ENCODE measurements at places on chromosomes 2 and 18.

DNA sequence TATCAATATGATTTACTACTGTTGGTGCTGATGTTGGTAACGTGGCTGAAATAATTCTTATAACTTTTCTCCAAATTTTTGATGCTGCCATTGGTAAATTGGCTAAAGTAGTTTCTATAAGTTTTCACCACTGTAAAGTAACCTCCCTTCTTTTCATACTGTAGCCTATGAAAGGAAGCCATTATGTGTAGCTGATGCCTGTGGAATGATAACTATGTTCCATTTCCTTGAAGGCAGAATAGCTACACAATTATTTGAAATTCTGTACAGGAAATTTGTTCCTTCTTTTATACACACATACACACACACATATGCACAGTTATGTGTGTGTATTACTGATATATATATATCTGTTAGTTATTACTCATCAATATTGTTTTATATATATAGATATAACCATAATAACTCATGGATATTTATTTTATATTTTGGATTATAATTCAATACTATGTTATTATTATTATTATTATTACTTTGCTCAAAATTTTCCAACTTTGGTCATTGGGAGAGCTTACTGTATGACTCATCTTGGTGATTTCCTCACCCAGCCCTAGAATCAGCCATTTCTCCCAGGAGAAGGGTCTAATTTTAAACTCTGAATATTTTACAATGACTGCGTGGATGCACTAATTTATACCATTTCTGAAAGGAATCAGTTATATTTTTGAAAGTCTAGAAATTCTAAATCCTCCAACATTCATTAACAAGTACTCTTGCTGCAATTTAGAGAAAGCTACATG lies 1677.7 kb downstream of the SUCLG1 start:
- no peak for DNase-seq

DNA sequence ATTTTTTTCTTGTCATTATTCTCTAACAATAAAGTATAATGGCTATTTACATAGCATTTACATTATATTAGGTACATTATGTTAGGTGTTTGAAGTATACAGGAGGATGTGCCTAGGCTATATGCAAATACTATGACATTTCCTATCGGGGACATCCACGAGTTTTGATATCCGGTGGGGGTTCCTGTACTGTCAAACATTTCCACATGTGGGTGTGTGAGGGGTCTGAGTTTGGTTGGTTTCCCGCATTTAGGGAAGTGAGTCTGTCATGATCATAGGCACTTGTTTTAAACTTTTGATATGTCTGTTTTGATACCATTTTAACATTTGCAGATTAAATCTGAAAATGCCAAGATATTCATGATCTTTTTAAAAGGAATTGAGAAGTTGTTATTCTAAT lies 76.0 kb downstream of the CEP192 start:
- no peak for DNase-seq

- no peak for DNase-seq
Observed at GRCh38 chr2:15311201-15311907, 249.8 kb downstream of the NBAS start.

DNA sequence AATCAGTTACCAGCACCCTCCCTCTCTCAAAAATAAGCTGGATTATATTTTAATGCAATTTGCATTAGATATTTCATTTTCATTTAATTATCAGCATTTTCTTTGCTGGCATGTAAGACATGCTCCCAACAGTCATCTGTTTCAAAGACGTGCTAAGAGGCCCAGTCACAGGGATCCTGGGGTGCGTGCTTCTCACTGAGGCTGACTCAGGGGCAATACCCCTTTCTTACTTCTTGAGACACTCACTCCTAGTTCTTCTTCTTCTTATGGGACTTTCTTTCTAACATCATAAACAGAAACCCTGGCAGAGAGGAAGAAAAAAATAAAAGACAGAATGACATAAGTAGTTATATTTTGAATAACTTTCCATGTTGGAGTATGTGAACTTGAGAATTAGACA lies 372.1 kb upstream of the MEX3C start:
- DNase-seq: no peak

DNA sequence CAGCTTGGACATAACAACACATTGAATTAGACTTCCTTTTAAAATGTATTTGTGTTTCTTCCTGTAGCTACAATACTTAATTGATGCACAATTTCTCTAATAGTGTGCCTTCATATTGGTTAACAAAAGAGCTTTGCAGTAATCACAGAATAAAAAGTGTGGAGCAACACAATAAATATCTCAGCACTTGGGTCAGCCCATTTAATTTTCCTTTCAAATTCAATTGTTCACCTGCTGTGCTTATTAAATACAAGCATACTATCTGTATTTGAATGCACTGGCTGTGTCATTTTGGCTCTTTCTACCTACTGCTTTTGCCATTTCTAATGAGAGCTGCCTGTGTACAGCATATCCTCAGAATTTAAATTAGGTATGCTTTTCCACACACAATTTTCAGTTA lies 1641.3 kb upstream of the SLC39A10 start:
- no peak for DNase-seq

GRCh38 chr2:64283641-64284361 lies 139.6 kb upstream of the PELI1 start:
- DNase-seq: no peak

Measured in left forelimb (tissue), 1 donor.